ENCODE measurements at places on chromosomes 3 and 15.
A peak's percentile ranks its signal among the peaks of the same experiment; 100 is the strongest.

DNA sequence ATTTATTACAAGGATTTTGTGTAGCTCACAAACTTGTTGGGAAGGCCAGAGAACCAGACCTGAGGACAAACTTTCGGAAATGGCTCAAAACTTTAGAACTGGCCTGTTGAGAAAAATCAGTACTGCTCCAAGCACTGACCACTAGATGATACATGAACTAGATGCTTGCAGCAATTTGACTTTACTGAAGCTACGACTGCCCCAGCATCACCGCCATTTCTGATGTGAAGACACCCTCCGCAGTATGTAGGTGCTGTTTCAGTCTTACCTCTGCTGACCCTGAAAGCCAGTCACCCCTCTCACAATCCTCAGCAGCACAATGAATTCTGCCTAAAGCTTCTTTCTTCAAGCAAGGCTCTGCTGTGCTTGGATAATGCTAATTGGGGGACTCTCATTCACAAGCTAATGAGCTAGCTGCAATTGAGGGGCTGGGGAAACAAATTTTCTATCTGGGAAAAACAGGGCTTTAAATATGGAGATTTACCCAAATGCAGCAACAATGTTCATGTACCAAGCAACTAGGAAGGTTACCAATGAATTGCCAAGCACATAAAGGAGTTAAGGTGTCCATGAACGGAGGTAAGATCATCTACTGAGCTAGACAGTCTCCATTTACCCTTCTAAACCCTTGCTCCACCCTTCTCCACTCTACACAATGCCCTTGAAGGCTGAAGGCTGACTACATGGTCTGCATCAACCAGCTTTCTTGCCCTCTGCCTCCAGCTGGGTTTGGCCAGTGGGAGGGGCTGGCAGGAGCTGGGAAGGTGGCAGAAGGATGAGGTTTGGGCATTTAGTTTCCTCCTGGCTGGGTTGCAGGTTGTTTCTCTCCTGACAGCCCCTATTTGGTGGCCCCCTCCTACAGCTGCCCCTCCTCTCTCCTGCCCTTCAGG lies 53.2 kb upstream of the FSTL1 start:
- DNase-seq, result no peak

DNA sequence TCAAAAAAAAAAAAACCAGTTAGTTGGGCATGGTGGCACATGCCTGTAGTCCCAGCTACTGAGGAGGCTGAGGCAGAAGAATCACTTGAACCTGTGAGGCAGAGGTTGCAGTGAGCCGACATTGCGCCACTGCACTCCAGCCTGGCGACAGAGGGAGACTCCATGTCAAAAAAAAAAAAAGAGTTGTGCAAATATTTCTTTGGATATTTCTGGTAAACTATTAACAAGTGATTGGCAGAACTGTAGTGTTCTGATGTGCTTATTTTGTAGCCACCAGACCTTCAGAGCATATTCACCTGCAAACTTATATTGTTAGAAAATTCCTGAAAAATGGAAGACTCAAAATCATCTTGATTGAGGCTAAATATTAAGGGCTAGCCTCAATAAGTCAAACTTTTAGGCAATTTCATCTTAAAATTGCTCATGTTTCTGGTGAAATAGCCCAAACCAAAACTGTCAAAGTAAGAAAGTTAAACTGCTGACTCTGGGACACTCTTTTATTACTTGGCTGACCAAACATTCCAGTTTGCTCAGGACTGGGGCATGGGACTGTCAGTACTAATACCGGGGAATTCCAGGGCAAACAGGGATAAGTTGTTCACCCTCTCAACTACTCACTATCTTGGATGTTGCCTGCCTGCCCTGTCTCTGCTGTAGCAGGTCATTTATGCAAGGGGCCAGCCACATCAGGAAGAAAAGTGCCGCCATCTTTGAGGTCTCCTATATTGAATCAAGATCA lies 37.0 kb downstream of the ABHD2 start:
- DNase-seq, result no peak

GRCh38 chr3:187743195-187744141 lies 1.8 kb downstream of the BCL6 start:
- DNase-seq, result peak; percentile 91

GRCh38 chr3:112751564-112752512 lies 94.8 kb downstream of the CD200R1L start:
- no peak for DNase-seq

DNA sequence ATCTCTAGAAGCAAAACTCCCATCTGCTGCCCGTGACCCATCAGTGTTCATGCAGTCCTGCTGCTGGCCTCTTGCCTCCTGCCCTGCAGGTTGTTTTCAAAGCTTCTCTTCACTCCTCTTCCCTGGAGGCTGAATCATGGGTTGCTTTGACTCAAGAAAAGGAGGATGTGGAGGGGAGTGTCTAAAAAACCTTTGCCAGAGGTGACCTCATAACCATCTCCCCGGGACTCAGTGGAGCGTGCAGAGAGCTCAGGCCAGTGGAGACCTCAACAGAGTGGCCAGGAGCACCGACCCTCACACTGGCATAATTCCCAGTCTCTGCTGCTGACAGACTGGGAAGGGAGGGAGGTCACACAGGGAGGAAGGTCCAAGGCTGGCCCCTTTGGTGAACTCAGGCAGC lies 60.9 kb upstream of the ITGA11 start:
- DNase-seq, result no peak

GRCh38 chr3:172705170-172705569 lies 5.7 kb downstream of the NCEH1 start:
- DNase-seq, result no peak

DNA sequence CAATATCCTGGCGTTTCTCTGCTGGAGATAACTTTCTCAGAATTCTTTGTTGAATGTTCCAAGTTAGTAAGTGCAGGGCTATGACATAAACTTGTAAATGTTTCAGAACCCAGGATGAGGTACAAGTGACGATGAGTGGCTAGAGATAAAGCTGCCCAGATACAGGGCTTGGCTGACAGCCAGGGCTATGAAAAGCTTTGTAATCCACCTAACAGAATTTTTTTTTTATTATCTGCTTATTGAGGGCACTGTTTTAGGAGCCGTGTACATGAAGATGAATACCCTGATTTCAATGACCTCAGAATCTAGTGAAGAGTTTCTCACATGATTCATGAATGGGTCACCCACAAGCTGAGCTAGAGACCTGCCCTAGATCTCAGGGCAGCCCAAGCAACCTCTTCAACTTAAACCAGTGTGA lies 431.4 kb downstream of the DIPK2A start:
- DNase-seq, result no peak

- no peak for DNase-seq
Observed at GRCh38 chr3:40096661-40097111, 212.8 kb upstream of the EIF1B start.

GRCh38 chr3:121477589-121477988 lies 68.2 kb downstream of the POLQ start:
- no peak for DNase-seq

DNA sequence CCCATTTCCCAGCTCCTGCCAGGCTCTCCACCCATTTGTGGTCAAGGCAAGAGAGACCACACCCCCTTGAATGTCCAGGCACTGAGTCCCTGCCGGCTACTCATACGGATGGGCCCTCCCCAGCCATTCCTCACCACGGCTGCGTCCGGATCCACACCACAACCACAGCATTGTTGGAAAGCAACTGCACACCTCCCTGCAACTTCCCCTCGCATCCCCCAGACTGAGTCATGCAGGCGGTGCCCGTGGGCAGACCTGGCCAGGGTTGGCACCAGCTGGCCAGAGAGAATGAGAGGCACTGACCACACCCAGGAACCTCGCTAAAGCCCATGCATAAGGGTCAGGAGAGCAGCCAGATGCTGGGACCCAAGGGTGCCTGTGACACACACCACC lies 30.5 kb downstream of the LOXL1 start:
- no peak for DNase-seq

- no peak for DNase-seq
Observed at GRCh38 chr3:28915741-28916500, 364.9 kb upstream of the RBMS3 start.

- no peak for DNase-seq
Observed at GRCh38 chr3:186225603-186226002, 116.7 kb upstream of the ETV5 start.

- DNase-seq, result no peak
Observed at GRCh38 chr3:12253516-12254343, 35.1 kb upstream of the PPARG start.

DNA sequence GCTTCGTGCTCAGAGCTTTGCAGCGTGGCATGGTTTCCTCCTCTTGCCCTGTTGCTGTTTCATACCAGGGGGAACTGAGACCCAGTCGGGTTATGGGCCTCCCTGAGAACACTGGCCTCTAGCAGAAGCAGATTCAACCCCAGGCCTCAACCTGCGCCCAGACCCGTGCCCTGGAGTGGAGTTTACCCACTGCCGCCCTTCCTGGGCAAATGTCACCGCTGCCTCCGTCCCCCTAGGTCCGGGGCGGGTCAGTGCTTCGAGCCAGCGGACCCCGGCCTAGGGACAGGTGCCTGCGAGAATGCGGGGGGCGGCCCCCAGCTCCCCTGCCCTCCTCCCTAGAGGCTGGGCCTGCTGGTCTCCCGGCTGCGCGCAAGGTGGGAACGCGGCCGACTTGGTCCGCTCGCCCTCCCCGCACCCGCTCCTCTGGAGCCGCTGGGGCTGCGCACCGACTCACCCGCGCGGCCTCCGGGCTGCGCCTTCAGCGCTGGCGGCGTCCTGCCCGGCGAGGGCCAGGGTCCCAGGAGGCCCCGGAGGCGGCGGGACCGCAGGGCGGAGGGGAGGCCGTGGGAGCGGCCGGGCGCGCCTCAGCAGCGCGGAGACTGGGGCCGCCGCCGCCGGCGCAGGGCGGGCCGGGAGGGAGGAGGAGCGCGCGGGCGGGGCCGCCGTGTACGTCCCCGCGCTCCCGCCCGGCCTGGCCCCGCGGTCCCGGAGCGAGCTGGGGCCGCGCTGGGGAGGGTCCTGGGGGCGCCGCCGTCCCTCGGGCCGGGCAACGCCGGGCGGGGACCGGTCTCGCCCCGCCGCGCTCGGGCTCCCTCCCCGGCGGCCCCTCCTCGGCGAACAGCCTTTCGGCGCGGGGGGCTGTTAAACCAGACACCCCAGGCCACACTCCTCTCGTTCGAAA lies at the start of gene PIGZ:
Gene PIGZ, minus strand, starts transcription at position 601 of the 901 bp plus-strand sequence. CDS start 16,802 bp downstream, outside the sequence.
- DNase-seq, result peak; percentile 73

DNA sequence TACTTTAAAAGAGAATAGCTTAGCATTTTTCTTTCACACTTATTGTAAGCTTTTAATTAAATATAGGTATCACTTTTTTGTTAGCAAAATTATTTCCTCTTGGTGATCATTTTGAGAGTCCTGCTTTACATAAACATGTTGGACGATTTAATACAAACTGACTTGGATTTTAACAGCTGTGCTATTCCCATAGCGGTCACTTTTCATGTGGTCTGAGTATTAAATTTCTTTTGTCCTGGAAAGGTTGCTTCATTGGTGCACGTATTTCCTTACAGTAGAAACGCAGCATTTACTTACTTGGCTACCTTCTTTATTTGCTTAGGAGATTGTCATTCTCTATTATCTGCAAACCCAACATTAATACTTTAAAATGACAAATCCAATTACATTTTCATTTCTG lies 109.4 kb downstream of the ATG7 start:
- DNase-seq, result no peak

GRCh38 chr15:72173401-72173800 lies 24.2 kb downstream of the GRAMD2A start:
- DNase-seq, result no peak

DNA sequence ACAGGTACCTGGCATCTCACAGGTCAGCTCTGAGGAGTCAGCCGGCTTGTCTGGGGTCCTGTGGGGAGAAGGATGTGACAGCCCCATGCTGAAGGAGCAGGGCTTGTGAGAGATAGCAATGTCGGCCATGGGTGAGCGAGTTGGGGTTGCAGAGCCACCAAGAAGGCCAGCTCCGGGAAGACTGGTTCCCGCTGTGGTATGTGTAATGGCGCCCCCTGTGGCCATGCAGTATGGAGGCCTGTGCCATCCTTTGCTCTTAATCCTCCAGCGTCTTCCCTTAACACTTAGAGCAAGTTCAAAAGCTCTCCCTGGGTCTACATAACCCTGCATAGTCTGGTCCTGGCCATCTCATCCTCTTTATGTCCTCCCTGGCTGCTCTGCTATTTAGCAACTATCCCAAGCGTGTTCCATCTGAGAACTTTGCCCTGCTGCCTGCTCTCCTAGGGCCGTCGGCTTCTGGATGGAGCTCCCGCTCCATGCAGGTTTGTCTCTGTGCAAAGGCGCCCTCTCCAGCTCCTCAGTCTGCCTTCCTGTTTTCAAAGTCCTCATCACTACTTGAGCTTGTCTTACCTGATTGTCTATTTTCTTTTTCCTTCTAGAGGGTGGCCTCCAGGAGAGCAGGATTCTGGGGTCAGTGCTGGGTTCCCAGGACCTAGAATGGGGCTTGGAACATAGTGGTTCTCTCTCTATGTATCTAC lies 40.8 kb upstream of the IQCF6 start:
- no peak for DNase-seq

- no peak for DNase-seq
Observed at GRCh38 chr15:90286678-90287077, 21.2 kb downstream of the NGRN start.

- no peak for DNase-seq
Observed at GRCh38 chr3:186261638-186262037, 100.4 kb downstream of the DGKG start.

DNA sequence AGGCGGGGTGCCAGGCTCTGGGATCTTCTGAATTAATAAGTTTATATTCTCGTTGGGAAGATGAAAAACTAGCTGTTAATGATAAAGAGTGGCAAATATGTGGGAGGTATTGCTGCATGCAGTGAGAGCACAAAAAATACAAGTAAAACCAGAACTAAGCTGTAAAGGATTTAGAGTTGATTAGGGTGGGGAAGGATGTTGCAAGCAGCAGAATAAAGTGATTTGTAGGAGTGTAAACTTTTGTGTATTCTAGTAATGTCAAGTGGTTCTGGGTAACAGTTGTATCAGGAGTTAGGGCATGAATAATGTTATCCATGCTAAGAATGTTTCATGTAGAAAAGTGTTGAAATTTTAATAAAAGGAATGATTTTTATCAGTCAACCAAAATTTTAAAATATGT lies 18.1 kb downstream of the CRYBG3 start:
- DNase-seq, result no peak

GRCh38 chr3:109213321-109213720 lies 76.8 kb downstream of the C3orf85 start:
- DNase-seq, result no peak

GRCh38 chr3:128991355-128991895 lies 2.5 kb downstream of the CFAP92 start:
- no peak for DNase-seq

DNA sequence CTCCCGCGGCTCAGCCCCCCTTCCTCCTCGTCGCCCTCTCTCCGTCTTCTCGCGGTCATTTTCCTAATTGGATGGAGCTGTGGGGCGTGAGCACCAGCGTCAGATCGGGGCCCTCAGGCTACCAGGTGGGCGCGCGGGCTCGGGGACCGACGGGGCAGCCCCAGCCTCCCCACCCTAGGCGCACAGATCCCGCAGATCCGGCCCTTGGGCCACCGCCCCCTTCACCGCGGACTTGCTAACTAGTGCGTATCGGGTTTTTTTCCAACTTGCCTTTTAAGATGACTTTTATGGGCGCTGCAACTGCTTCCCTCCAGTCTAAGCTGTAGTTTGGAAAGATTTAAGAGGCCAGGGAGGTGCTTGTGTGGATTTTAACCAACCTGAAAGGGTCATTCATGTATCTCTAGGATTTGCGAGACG lies 1.3 kb downstream of the ZNF710 start:
- no peak for DNase-seq

- DNase-seq, result no peak
Observed at GRCh38 chr3:184663756-184664155, 48.1 kb downstream of the MAGEF1 start.

- no peak for DNase-seq
Observed at GRCh38 chr15:63308947-63309346, 31.5 kb downstream of the APH1B start.

GRCh38 chr3:183563536-183563874 lies 8.0 kb upstream of the KLHL6 start:
- no peak for DNase-seq

GRCh38 chr3:9118222-9118621 lies 131.2 kb downstream of the SRGAP3 start:
- DNase-seq, result no peak
